ENCODE measurements at places on chromosomes 6 and 20.

DNA sequence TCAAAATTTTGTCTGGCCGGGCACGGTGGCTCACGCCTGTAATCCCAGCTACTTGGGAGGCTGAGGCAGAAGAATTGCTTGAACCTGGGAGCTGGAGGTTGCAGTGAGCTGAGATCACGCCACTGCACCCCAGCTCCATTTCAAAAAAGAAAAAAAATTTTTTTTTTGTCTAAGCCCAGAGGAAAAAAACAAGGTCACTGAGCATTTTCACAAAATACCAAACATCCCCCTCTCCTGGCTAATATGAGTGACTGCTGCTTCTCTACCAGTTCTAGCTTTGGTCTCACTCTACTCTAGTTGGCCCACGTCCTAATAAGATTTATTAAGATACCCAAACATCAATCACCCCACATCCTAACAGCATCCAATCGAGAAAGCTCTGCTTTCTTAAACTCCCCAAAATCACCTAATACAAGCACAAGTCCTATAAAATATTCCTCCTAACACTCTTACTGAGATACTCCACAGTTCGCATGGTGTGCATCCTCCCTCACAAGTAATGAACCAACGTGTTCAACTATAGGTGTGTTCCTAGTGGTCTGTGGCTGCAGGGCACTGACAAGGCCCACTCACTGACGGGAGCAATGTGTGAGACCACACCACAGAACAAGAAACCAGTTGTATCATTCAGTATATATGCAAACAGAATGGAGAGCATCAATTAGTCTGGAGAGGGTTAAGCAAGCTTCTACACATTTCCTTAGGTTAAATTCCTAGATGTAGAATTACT, 64.2 kb downstream of the FKBP5 start:
- no peak for DNase-seq

DNA sequence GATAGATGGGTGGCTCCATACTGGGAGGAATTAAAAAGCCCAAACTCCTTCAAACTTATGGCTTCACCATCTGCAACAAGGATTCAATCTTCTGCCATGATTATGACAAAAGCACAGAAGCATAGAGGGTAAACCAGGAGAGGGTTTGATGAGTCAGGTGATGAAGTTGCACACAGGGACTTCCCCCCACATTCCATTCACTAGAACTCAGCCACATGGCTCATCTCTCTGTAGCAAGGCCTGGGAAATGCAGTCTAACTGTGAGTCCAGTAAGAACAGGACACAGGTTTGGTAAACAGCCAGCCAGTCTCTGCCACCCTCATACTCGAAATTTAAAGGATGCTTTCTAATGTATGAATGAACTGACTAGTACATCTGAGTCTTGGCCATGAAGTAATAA, 142.9 kb downstream of the HIVEP2 start:
- no peak for DNase-seq

- no peak for DNase-seq
Observed at GRCh38 chr20:43542161-43542560, 16.7 kb upstream of the SGK2 start.

GRCh38 chr6:119276211-119276610, 73.3 kb downstream of the MAN1A1 start:
- no peak for DNase-seq

DNA sequence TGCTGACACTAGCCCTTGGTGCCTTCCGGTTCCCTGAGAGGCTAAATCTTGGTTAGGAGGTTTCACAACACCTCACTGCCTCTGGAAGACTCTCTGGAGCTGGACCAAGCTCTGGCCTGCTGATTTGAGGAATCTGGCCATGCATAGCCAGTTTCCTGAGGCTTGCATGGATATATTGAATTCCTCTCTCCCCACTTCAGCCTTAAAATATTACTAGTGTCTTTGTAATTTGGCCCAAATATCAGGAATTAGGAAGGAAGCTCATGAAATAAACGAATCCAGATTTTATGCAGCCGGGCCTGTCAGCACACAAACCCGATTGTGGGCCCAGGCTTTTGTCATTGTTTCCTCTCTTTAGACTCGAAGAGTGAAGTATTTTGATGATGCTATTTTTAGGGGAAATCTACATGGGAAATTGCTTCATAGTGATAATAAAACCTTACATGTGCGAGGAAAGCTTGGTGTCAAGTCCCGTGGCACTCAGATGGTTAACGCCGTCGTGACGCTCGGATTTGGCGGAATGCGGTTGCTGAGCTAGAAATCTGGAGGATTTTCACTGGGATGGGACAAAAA, 144.4 kb downstream of the PHACTR3 start:
- DNase-seq, result no peak

DNA sequence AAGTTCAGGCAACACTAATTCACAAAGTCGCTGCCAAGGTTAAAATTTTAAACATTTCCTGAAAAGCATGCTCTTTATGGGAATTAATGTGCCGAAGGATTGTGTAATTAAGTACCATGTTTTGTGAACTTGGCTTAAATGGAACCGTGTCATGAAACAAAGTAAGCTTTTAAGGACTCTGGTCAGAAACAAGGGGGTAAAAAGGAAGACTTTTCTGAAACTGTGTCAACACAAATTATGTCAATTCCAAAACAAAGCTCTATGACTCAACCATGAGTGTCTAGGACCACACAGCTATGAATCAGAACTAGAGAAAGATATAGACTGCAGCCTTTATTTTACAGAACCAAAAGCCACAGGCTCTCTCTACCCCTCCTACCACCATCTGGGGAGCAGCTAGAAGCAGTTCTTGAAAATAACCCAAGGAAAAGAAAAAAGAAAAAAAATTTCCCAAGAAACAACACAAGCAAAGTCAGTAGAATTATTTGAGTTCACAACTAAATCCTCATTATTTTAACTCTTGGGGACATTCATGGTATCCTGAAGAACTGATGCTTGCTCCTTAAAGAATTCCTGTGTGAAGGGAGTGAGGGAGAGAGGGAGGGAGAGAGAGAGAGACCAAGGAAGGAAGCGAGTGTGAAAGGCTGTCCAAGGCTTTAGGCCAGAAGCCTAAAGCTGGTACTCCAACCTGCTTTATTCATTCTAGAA, 81.9 kb downstream of the ZMYND8 start:
- DNase-seq, result peak; percentile 29

- no peak for DNase-seq
Observed at GRCh38 chr20:24870881-24871280, 78.2 kb upstream of the CST7 start.

DNA sequence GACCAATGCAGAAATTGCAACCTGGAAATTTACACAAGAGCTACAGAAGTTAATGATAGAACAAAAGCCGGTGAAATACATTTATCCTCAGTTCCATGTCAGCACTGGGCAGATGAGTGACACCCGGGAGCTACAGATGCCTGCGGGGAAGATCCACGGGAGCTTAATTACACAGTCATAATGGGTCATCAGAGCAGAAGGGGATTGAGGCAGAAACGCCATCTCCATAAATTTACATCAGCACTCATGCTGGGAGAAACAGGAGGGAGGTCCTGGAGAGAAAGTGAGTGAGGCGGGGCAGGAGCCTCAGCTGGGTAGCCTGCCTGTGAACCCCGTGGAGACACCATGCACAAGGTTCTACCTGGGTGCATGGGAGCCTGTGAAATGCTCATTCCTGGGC, 37.6 kb upstream of the CST7 start:
- no peak for DNase-seq

DNA sequence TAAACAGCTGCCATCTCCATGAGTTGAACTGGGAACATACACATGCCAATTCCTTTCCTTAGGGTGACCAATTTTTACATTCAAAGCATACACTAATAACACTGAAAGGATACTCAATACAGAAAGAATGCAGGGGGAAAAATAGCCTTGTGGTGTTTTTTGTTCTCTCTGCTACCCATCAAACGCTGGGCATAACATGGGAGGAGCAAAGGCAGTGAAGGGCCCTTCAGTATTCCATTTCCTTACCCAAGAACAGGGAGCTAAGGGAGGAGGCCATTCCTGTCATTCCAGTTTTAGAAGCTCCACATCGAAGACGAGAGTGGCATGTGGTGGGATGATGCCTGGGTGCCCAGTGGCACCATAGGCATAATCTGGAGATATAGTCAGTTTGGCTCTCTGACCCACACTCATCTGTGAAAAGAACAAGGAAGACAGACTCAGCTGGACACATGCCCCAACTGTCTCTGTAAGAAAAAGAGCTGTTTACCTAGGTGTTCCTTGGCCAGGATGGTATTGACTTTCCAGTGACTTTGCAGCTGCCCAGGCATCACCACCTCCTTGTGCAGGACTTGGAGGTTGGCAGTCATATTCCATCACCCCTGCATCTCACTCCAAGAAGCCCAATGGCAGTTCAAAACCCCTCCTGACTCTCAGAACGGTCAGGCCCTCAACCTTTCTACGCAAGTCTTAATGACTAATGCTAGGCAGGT, 20.9 kb downstream of the FKBP1A start:
- DNase-seq, result no peak

- DNase-seq, result no peak
Observed at GRCh38 chr6:140855520-140855919, 1277.2 kb upstream of the GJE1 start.

DNA sequence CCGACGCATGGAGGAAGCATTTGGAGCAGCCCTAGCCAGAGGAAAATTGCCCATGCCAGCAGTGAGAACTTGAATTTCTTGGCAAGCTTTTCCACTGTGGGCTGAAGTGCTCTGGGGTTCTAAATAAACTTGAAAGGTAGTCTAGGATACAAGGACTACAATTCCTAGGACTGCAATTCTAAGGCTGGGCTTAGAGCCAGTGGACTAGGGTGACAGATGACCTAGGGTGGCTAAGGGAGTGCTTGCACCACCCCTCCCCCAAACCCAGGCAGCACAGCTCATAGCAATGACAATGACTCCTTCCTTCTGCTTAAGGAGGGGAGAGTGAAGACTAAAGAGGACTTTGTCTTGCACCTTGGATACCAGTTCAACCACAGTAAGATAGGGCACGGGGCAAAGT, 122.3 kb downstream of the THBS2 start:
- DNase-seq, result no peak

- no peak for DNase-seq
Observed at GRCh38 chr20:11111191-11111590, 437.4 kb upstream of the JAG1 start.

GRCh38 chr6:39018103-39018502, 30.5 kb upstream of the GLP1R start:
- no peak for DNase-seq

DNA sequence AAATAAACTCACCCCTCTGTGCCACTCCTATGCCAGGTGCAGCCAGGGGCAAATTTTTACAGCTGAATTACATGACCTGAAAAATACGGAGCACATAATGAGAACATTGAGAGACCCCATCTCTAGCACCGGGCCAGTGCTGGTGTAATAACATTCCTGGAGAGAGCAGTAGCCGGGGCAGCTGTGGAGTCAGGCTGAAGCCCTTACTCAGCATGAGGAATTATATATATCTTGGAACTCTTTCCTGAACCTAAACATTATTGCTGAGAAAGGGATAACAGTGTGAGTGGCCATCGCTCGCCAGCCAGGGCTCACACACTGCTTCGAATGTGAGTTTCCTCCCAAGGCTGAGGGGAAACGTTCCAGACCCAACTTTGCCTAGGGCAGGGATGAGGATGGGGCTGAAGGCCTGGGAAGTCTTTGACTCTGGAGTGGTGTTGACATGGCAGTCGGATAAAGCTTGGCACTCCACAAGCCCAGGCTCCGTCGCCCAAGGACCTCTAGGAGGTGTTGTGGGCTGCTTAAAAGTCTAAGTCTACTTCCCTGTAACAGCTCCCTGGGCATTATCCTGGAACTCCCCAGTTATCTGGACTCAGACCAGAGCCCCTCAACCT, 269.8 kb downstream of the CDC5L start:
- DNase-seq, result no peak

DNA sequence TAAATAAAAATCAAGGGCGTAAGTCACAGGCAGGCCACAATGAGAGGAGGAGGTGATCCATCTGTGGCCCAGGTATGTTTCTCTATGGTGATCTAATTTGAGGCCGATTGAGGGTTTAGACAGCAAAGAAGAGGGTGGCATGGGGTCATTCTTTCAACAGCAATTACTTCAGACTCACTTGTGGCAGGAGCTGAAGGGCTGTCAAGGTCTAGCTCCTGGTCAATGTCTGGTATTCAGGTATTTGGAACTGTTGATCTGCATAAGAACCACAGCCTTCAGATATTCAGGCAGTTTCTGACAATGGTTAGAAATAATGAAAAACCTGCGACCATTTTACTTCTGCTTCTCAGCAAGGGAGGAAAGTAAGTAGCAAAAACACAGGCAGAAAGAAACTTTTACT, 259.6 kb downstream of the FOXC1 start:
- DNase-seq, result no peak

GRCh38 chr6:18171871-18172270, 16.6 kb downstream of the KDM1B start:
- DNase-seq, result no peak

GRCh38 chr6:36623547-36624459, 29.6 kb downstream of the SRSF3 start:
- DNase-seq, result peak; percentile 75

DNA sequence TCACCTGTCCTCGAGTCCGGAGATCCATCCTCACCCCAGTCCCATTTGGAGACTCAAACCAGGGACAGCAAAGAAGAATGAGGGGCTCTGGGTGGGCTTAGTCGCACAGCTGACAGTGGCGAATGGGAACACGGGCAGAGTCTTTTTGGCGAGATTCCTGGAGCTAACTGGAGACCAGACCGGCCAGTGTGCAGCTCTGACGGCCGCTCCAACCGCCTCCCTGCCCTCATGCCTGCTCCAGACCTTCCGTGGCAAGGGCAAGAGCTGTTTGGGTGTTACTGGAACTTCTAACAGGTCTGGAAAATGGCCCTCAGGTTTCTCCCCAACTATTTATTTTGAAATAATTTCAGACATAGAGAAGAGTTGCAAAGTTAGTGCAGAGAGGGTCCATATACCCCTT, 75.6 kb downstream of the IRF4 start:
- no peak for DNase-seq

GRCh38 chr6:7818257-7819214, 92.1 kb downstream of the TXNDC5 start:
- DNase-seq, result no peak

DNA sequence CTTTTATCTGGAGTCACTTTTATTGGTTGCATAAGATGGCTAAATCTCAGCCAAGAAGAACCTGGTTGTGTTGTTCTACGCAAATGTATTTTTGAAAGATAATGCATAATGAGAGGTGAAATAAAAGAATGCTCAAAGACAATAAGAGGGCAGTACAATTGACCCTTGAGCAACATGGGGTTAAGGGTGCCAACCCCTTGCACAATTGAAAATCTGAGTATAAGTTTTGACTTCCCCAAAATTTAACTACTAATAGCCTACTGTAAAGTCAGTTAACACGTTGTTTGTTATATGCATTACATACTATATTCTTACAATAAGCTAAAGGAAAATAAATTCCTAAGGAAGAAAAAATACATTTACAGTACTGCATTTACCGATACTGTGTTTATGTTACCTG, 5.9 kb downstream of the RNF146 start:
- DNase-seq, result no peak

- DNase-seq, result no peak
Observed at GRCh38 chr20:58682656-58683531, 9.7 kb upstream of the NPEPL1 start.

- DNase-seq, result no peak
Observed at GRCh38 chr6:35489995-35490791, 6.7 kb downstream of the TEAD3 start.

- DNase-seq, result no peak
Observed at GRCh38 chr6:125499535-125499934, 197.8 kb upstream of the HDDC2 start.
